ENCODE measurements at places on chromosomes 6 and 20. TPM values are rescaled to one million over a fixed set of nuclear protein-coding genes. Genes with fewer than 3 reads are reported as not detected.

NECAB3 gene
- total RNA-seq: 13.2 TPM

ZGPAT gene
- 57.2 TPM for total RNA-seq

DNA sequence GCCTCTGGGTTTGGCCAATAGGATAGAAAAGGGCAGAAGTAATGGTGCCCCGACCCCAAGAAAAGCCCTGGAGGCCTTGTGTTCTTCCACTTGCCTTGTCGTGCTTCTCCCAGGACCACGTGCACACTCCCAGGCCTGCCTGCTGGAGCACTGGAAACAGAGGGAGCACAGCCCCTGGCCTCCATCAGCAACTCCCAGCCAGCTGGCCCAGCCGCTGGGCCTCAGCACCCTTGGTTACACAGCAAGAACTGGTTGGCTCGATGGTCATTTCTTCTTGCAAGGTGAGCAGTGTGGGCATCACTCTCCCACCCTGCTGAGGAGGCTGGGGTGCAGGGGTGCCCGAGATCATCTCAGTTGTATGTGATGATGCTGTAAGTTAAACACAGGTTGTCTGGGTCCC, 69.2 kb upstream of the CST7 start:
- no peak for DNase-seq

GRCh38 chr6:63807056-63807455, 171.5 kb downstream of the PHF3 start:
- DNase-seq: no peak

DNA sequence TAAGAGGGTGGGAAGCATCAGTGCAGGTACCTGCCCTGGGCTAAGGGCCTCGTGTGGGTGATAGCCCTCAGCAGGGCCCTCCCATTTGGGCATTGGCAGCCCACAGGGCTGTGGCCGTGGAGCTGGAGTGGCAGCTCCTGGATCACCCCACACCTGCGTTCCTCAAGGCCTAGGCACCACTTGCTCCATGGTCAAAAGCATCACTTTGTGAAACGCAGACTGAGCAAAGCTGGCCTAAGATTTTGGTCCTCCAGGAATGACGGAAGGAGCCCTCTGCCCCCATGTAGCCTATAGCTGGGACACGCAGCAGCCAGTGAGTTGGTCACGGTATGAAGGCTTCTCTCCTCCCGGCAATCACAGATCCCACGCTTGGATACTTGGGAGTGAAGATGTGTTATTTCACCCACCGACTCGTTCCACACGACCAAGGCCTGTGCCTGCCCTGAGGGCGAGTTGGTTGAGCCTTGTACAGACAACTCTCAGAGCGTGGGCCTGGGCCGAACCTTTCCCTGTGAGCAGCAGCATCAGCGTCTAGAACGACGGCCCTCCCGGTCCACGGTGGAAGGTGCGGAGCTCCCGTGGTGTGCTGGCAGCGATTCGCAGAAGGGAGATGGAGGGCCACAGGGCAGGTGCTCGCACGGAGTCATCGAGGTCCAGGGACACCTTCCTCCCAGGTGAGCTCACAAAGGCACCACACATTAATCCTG, 39.7 kb downstream of the THBS2 start:
- DNase-seq: no peak

DNA sequence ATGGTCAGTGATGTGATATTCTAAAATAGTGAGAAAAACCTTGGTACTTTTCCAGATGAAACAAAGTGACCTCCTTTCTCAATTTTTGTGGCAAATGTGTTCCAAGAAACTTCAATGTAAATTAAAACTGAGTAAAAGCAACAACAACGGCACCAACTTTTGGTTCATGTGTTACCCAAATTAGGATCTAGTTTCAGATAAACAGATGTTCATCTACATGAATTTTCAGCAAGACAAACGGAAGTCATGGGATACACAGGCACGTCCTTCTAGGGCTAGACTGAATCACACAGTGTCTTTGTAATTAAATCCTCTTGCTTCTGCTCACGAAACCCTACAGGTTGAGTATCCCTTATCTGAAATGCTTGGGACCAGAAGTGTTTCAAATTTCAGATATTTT, 915.2 kb downstream of the TFAP2A start:
- no peak for DNase-seq

GRCh38 chr6:162157167-162157870, 570.2 kb downstream of the PRKN start:
- DNase-seq: no peak

All from epithelial cell of proximal tubule (primary cell).